ENCODE measurements at places on chromosomes 1 and 21.

- DNase-seq: no peak
Measured at GRCh38 chr1:20343938-20344302, 53.2 kb downstream of the VWA5B1 start.

GRCh38 chr1:159829273-159829634 is 2.6 kb downstream of the SLAMF8 start:
- DNase-seq: peak; percentile 13

DNA sequence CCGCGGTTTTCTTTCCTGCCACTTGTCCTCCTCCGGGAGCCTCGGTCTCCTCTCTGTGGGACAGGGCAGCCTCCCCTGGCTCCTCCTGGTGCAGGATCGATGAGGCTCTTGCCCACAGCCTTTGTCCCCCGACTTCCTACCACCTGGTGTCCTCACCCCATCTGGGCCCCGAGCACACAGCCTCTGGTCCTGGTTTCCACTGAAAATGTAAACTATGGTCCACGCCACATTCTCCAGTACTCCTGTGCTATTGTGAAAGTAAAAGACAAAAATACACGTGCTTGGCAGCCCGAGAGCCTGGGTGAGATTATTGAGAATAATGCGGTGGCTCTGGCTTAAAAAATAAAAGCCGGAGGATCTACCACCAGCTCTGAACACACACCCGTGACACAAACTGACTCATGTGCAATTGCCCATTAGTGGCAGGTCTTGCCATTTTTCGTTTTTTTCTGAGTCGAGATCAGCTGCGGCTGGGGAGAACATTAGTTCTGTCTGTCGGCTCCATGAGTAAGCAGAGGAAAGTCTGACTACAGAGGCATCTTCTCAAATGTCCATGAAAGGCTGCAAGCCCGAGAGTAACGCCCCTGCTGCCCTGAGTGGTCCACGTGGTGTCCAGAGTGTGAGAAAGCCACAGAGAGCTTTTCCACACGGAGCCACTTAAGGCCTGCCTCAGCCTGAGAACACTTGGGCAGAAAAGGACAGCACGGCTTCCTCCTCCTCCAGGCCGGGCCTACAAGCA is 5.7 kb upstream of the COL6A2 start:
- no peak for DNase-seq

DNA sequence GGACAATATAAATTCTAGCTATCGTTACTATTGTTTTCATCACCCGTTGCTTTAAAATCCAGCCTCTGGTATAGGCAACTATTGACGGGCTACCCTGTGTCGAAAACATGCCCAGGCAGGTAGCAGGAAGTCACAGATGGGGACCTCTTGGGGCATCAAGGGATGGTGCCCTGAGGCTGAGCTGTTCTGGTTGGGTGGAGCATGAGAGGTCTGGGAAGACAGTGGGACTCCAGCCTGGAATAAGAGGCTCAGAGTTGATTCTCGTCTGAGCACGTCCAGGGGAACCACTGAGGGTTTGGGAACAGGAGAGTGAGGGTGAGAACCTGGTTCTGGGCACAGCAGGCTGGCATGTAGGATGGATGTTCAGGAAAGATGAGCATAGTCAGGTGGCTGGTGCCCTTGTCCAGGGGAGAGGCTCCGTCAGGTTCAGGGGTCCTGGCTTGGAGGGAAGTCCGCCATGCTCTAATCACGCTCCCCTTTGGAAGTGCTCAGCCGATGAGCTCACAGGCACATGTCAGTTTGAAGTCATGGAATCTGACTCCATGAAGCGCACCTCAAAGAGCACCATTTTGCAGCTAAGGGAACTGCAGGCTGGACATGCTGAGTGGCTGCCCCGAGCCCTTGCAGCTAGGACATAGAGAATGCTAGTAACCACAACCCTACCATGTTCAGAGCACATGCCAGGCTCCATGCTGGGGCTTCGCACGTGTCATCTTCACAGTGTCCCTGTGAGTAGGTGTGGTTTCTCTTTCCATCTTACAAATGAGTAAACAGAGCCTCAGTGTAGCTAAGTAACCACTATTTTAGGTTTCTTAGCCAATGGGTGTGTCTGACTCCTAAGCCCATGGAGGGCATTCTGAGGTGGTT is 21.0 kb downstream of the PCSK9 start:
- no peak for DNase-seq

DNA sequence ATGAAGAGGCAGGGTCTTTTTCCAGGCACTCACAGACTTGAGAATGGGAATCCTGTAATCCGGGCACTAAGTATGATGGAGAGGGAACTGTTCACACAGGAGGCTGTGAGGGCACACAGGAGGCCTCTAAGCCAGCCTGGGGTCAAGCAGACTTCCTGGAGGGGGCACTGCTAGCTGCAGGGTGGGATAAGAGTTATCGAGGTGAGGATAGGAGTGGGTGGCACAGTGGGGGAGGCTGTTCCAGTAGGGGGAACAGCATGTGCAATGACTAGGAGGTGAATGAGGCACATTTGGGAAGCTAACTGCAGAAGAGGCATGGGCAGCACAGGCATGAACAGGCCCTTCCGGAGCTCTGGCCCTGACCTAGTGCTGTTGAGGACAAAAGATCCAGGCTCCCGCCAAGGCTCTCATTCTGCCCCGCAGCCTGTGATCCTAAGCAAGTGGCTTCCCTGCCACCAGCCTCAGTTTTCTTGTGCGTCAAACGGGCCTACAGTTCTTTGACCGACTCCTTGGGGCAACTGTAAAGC is 216.7 kb downstream of the TRABD2B start:
- no peak for DNase-seq

GRCh38 chr1:118322331-118322730 is 137.3 kb upstream of the SPAG17 start:
- DNase-seq: no peak

All from CD4-positive, alpha-beta T cell treated with Interleukin-4 for 4 hours (primary cell).